ENCODE measurements at places on chromosomes 11 and 22. TPM values are rescaled to one million over a fixed set of nuclear protein-coding genes. Genes with fewer than 3 reads are reported as not detected.
A peak's percentile ranks its signal among the peaks of the same experiment; 100 is the strongest.

- DNase-seq: no peak
These were observed 211.0 kb downstream of the GRIK4 start for GRCh38 chr11:120722524-120722923.

The IL17REL gene
- total RNA-seq: 0.09 TPM

GRCh38 chr11:119145551-119145950, 3.3 kb upstream of the ABCG4 start:
- no peak for DNase-seq

DNA sequence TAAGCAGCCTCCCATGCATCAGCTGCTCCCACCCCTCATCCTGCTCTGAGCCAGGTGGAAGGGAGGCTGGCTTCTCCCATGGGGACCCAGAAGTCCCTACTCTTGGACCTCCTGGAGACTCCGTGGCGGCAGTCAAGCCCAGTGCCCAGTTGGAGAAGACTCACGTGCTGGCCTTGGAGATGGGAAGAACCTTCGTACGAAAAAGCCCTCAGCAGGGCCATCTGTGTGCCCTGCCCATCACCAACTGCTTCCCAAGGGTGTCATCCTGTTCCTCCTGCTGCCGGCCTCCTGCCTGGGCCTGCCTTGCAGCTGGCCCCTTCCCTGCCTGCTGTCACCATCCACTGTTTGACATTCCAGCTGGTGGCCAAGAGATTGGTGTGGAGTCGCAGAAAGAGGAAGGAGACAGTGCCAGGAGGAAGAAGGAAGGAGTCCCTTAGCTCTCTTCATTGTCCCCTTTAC, 28.0 kb downstream of the ARHGAP1 start:
- no peak for DNase-seq

- no peak for DNase-seq
These were observed 1260.3 kb downstream of the BRD1 start for GRCh38 chr22:48567213-48567975.

GRCh38 chr11:119367661-119368120, 13.8 kb downstream of the USP2 start:
- no peak for DNase-seq

GRCh38 chr11:28038775-28039174, 69.2 kb downstream of the KIF18A start:
- DNase-seq: no peak

- no peak for DNase-seq
These were observed 22.3 kb downstream of the ARHGAP1 start for GRCh38 chr11:46677991-46678740.

The DBX1 gene
- not detected for total RNA-seq

The CSNK2A3 gene
- 1.1 TPM for total RNA-seq

GRCh38 chr11:1532606-1533341, 39.3 kb downstream of the DUSP8 start:
- no peak for DNase-seq

The OR5D18 gene
- not detected for total RNA-seq

DNA sequence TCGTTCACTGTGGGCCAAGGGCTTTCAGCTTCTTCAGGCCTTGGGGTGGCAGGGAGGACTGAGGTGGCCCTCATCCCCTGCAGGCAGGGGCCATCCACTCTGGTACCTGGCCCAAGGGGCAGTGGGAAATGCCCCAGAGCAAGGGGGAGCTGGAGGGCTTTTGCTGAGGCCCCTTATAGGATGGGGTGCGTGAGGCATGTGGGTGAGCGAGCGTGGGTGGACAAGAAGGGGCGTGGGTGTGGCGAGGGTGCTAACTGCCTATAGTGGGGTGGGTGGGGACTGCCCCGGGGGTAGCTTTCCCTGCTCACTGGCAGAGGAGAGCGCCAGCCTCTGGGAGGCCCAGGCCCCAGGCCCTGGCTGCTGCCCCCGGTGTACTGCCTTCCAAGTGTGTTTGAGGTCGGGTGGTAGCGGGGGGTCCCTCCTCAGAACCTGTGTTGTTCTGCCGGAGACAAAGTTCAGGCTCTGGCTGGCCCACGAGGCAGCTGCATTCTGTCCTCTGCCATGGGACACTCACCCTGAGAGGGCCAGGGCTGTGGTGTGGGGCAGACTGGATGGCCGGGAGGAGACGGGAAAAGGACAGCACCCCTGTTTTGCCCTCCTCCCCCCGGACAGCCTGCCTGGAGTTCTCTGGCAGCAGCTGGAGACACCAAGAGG, 3.4 kb downstream of the FLRT1 start:
- no peak for DNase-seq

DNA sequence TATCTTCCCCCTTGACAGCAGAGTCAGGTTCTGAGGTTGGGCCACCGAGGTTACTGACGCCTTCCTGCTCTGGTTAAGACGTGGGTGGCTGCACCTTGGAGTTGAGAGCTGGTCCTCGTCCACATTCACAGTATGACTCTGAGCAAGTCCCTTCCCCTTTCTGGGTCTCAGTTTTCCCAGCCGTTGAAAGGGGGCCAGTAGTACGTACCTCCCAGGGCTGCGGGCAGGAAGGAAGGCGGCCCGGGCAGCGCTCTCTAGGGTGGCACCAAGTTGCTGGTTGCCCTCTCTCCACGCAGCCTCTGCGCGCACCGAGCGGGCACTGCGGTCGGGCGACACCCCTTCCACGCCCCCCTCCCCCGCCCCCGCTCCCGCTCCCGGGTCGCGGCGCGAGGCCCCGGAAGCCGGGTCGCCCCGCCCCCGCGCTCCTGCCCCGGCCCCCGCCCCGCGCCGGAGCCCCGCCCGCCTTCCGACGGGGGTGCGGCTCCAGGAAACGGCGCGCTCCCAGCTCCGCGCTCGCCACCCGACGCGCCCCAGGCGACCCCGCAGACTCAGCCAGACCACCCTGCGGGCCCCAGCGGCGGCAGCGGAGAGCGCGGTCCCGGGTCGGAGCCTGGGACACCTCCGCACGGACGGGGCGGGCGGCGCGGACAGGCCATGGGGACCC, at the start of gene EHBP1L1:
Gene EHBP1L1, plus strand, starts transcription at position 486 of the 664 bp plus-strand sequence. CDS start 250 bp downstream, outside the sequence.
- peak; percentile 95 for DNase-seq

DNA sequence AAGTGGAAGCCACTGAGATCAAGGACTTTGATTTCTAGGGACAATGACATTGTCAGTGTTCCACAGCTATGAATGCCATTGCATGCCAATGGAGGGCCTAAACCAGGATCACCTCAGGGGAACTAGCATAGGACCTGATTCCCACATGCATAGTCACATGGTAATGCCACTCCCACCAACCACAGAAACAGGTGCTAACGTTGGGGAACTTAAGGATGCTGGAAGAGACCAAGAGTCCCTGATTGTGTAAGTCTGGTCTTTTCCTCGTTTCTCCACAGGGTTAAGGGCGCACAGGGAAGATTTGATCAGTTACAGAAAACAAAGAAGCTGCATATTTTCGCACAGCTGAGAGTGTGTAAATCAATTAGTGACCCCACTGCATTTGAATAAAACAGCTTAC, 59.4 kb upstream of the CD44 start:
- no peak for DNase-seq

DNA sequence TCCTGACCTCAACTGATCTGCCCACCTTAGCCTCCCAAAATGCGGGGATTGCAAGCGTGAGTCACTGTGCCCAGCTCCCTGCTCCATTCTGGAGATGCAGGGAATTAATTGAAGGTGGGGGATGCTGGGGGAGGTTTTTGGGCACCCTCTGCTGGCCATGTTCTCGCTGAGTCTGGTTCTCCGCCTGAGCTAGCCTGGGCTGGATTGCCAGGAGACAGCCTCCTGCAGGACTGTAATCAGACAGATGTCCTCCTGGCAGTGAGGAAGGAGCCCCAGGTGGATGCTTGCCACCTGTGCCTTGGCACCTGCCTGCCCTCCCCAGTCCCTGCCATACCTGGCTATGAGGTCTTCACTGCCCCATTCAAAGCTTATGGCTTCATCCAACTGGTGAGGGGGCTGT, 5.4 kb downstream of the MTFP1 start:
- no peak for DNase-seq

DNA sequence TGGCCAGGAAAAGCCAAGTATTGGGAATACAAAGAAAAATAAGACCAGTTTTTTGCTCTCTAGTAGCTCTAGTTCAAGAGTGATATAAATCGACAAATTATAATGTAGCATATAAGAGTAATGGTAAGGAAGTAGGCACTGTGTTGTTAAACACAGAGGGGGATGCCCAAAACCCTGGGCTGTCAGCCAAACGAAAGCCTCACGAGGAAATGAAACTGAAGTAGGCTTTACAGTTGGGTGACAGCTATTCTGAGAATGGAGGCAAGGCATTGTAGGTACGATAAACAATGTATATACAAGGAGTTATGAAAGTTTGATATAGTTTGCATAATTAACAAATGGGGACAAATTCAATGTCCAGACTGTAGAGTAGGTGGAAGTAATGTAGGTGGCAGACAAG, 176.4 kb downstream of the FAM181B start:
- DNase-seq: no peak

- peak; percentile 55 for DNase-seq
These were observed 1.4 kb downstream of the GNB1L start for GRCh38 chr22:19853058-19853878.

The RIMBP3C gene
- 0.19 TPM for total RNA-seq

The OR2AG2 gene
- 0.62 TPM for total RNA-seq

The ADM2 gene
- 3.0 TPM for total RNA-seq

DNA sequence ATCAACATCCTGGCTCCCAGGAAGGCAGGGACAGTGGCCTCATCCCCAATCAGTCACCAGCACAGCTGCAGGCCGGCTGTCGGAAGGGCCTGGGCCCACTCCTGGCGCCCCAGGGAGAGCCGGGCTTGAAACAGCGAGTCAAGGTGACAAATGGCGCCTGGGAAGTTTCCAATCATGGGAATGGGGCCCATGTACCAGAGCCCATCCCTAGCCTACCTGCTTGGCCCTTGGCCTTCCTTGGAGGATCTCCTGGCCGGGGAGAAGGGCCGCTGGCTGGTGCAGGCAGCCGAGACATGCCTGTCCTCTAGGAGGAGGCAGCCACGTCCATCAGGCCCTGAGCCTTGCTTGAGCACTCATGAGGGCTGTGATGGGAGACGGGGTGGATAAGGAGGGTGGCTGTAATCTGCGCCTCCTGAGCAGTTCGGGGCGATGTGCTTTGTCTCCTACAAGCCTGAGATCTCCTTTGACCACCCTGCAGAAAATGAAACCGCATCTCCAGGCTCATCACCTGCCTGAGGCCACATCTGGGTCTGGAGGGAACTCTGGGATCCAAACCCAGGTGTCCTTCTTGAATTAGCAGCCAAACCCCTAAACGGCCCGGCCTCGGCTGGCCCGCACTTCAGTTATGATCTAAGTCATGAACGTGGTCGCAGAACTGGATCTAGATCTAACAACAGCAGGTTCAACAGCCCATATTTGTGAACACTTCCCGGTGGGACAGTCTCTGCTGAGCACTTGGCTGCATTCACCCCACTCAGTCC, 862.0 kb downstream of the TBC1D22A start:
- DNase-seq: no peak

The NEFH gene
- total RNA-seq: 7.9 TPM

GRCh38 chr11:60747359-60747873, 9.3 kb upstream of the MS4A15 start:
- DNase-seq: no peak

GRCh38 chr11:119641983-119642745, 86.8 kb downstream of the NECTIN1 start:
- DNase-seq: peak; percentile 65

DNA sequence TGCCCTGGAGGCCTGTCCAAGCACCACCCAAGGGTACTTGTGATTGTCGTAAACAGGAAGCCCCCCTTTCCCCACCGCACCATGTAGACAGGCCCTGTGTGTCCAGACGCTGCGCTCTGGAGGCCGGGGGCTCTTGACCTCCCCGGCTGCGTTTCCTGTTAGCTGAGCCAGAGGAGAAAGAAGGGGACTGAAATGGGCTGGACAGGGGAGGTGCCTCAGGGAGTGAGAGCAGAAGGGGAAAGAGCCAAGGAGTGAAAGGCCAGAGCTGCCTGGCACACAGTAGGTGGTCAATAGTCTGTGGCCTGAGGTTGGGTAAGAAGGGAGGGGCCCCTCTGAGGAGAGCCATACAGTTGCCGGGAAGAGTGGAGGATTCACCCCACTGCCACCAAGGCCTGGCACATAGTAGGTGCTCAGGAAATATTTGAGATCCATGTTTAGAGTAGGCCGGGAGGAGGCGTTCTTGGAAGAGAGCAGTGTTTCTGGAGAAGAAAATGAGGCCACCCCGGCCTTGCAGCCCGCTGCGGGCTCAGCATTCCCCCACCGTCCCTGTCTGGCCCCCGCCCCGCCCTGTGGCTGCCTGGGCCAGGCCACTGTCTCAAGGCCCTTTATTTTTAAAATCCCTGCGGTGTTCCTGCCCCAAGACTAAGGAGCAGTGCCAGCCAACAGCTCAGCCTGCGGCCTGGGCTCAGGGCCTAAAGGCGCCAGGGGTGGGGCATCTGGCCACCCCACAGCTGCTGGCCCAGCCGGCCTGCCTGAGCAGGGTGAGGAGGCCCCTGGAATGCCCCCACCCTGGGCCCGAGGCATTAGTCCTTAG, 13.6 kb upstream of the CDC42EP1 start:
- no peak for DNase-seq

The AIFM3 gene
- total RNA-seq: 0.37 TPM

- DNase-seq: no peak
These were observed 86.8 kb downstream of the WT1 start for GRCh38 chr11:32348502-32348901.

The OR10A3 gene
- not detected for total RNA-seq

The KRTAP5-1 gene
- total RNA-seq: not detected

- no peak for DNase-seq
These were observed 194.0 kb downstream of the LARGE1 start for GRCh38 chr22:33726294-33726734.

DNA sequence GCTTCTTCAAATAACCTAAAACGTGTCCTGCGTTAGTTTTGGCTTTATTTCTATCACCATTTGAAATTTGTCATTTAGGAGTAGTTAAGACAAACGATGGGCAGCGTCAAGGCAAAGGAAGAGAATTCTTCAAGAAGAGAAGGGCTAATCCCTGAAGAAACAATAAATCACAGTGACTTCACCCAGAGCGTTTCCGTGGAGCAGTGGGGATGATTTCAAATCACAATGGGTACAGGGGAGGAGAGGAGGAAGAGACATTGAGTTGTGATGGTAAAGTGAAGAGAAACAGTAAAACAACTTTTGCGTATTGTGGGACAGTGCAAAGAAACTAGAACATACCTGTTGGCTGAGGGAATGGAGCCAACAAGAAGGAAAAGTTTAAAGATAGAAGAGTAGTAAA, 9.7 kb downstream of the PDGFD start:
- DNase-seq: no peak

DNA sequence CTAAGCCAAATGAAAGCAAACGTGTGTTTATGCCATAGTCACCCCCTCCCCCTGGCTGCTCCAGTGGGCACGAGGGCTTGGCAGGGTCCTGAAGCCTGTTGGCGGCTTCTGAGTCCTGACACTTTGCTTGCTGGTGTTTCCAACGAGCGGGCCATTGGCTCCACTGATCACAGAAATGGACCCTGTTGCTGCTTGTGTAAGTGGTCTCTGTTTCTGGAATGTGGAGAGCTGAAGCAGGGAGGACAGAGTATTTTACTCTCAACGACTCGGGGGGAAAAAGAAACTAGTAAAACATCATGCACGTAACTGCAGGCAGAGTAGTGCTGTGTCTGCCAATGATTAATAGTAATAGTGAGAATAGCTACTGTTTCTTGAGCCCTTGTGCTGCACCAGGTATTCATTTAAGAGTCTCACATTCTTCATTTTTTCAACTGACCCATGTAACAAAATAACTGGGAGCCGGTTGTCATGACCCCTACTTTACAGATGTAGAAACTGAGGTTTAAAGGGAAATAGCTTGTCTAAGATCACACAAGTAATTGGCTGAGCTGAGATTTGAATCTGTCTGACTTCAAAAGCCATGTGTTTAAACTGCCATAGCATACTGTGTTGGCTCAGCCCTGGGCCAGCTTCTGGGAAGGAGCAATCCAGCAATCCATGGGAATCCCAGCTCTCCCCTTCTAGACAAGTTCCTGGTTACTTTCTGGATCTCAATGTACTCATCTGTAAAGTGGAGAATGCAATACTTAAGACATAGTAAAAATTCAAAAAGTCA, 526.7 kb downstream of the INSC start:
- DNase-seq: no peak

The APOBEC3H gene
- total RNA-seq: 7.6 TPM
